ENCODE measurements at places on chromosomes 7 and 10.
A peak's percentile ranks its signal among the peaks of the same experiment; 100 is the strongest.

- DNase-seq: no peak
- H3K4me3 ChIP-seq: no peak overlapping the region
- H3K36me3 ChIP-seq: no peaks in the 10 kb centered on the region
- H3K27me3 ChIP-seq: no peaks in the 10 kb centered on the region
- no peak overlapping the region for H3K27ac ChIP-seq
Measured at GRCh38 chr7:42753811-42754363, 158.0 kb downstream of the C7orf25 start.

DNA sequence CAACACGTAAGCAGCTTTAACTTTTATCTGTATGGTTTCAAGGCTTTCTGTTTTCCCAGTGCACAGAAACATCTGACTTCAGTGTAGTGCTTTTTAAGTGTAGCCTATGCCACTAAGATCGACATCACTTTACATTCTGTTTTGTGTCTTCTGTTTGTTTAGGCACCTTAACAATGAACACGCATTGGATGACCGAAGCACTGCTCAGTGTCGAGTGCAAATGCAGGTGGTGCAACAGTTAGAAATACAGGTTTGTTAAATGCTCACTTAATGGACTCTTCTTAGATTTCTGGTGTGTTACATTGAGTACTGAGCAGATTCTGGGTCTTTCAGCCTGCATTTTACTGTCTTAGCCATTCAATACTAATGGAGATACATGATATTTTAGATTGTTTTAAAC, 237.4 kb downstream of the FOXP2 start:
- H3K27me3 ChIP-seq: no peaks in the 10 kb centered on the region
- DNase-seq: no peak
- H3K36me3 ChIP-seq: no peaks in the 10 kb centered on the region
- no peak overlapping the region for H3K27ac ChIP-seq
- no peak overlapping the region for H3K4me3 ChIP-seq

- DNase-seq: no peak
- no peak overlapping the region for H3K27ac ChIP-seq
- H3K4me1 ChIP-seq: peaks cover 52% of the 10 kb centered on the region
- H3K36me3 ChIP-seq: no peaks in the 10 kb centered on the region
- peak overlapping the region; percentile 18 for H3K4me3 ChIP-seq
Measured at GRCh38 chr7:155373359-155374273, 75.9 kb downstream of the INSIG1 start.

- H3K27me3 ChIP-seq: no peaks in the 10 kb centered on the region
- H3K4me3 ChIP-seq: no peak overlapping the region
- H3K27ac ChIP-seq: no peak overlapping the region
- no peaks in the 10 kb centered on the region for H3K36me3 ChIP-seq
Measured at GRCh38 chr7:77306231-77307067, 106.8 kb upstream of the FGL2 start.

DNA sequence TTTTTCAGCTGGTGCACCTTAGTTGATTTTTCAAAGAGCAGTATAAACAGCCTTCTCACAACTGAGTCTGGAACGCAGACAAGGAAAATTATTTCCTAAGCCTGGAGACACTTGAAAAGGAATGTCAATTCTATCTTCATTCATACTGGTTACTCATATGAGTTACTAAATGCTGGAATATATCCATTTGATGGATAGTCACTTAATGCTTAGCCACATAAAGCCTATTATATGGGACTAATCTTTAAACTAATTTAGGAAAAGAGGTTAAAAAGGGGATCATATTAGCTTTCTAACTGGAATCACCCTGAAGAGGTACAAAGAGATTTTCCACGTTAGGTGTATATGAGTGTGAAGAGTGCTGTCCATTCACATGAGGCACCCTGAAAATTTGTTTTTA, 1.7 kb upstream of the HOXA4 start:
- no peaks in the 10 kb centered on the region for H3K36me3 ChIP-seq
- no peak for DNase-seq
- no peak overlapping the region for H3K4me3 ChIP-seq

- H3K36me3 ChIP-seq: no peaks in the 10 kb centered on the region
- no peak overlapping the region for H3K27ac ChIP-seq
- H3K4me3 ChIP-seq: no peak overlapping the region
- no peak for DNase-seq
Measured at GRCh38 chr7:29231671-29232232, 37.2 kb downstream of the CHN2 start.

- no peaks in the 10 kb centered on the region for H3K27me3 ChIP-seq
- peak within 1 kb of the TSS; percentile 90 for H3K27ac ChIP-seq
- H3K4me3 ChIP-seq: peak within 1 kb of the TSS; percentile 94
- H3K4me1 ChIP-seq: peaks cover 28% of the 10 kb centered on the region
- no peaks in the 10 kb centered on the region for H3K36me3 ChIP-seq
Measured at GRCh38 chr7:140672382-140673062, at the start of gene ADCK2. Gene ADCK2 (plus strand): TSS chr7:140672945. CDS start chr7:140673331, 386 bp downstream.

GRCh38 chr7:7650682-7651206, 10.2 kb downstream of the UMAD1 start:
- DNase-seq: no peak
- H3K36me3 ChIP-seq: no peaks in the 10 kb centered on the region
- H3K4me3 ChIP-seq: no peak overlapping the region
- no peaks in the 10 kb centered on the region for H3K4me1 ChIP-seq
- no peak overlapping the region for H3K27ac ChIP-seq

DNA sequence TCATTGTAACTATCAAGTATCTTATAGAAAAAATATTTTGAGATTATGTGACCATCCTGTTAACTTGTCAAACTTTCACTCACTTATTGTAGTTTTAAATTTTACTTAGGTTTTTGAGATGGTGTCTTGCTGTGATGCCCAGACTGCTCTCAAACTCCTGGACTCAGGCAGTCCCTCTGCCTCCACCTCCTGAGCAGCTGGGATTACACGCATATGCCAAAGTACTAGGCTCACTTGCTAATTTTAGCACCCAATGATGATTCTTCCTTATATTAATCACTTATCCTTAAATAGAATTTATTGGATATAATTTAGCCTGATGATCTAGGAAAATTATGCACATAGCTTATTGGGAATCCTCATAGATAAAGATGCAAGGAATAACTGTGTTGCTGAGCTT, 104.9 kb downstream of the BTRC start:
- no peak overlapping the region for H3K4me3 ChIP-seq
- no peaks in the 10 kb centered on the region for H3K27me3 ChIP-seq
- no peaks in the 10 kb centered on the region for H3K4me1 ChIP-seq
- H3K27ac ChIP-seq: no peak overlapping the region
- no peaks in the 10 kb centered on the region for H3K36me3 ChIP-seq

DNA sequence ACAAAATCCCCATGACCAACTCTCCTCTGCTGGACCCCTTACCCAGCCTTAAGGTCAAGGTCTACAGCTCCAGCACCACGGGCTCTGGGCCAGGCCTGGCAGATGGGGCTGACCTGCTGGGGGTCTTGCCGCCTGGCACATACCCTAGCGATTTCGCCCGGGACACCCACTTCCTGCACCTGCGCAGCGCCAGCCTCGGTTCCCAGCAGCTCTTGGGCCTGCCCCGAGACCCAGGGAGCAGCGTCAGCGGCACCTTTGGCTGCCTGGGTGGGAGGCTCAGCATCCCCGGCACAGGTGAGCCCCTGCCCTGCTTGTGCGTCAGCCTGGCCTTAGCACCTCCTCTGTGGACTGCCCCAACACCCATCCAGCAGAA, 27.5 kb upstream of the SLC29A3 start:
- DNase-seq: no peak
- H3K4me3 ChIP-seq: no peak overlapping the region
- peaks cover 14% of the 10 kb centered on the region for H3K4me1 ChIP-seq
- H3K27ac ChIP-seq: no peak overlapping the region

GRCh38 chr10:126288547-126289493, 99.5 kb downstream of the ADAM12 start:
- no peak for DNase-seq
- H3K27ac ChIP-seq: no peak overlapping the region
- no peak overlapping the region for H3K4me3 ChIP-seq
- no peaks in the 10 kb centered on the region for H3K36me3 ChIP-seq
